ENCODE measurements at places on chromosomes 1 and 21.

DNA sequence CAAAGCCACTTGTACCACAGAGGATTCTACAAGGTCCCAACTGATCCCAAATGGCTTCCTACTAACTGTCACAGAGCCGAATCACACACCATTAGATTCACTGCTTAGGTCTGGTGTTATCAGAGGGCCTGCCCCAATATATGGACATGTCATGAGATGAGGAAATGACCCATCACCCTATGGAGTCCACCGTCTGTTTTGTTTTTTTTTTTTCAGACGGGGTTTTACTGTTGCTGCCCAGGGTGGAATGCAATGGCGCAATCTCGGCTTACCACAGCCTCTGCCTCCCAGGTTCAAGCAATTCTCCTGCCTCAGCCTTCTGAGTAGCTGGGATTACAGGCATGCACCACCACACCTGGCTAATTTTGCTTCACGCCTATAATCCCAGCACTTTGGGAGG is 83.8 kb upstream of the ETS2 start:
- DNase-seq: no peak

GRCh38 chr1:220516722-220517042 is 11.3 kb upstream of the MARK1 start:
- DNase-seq: no peak

DNA sequence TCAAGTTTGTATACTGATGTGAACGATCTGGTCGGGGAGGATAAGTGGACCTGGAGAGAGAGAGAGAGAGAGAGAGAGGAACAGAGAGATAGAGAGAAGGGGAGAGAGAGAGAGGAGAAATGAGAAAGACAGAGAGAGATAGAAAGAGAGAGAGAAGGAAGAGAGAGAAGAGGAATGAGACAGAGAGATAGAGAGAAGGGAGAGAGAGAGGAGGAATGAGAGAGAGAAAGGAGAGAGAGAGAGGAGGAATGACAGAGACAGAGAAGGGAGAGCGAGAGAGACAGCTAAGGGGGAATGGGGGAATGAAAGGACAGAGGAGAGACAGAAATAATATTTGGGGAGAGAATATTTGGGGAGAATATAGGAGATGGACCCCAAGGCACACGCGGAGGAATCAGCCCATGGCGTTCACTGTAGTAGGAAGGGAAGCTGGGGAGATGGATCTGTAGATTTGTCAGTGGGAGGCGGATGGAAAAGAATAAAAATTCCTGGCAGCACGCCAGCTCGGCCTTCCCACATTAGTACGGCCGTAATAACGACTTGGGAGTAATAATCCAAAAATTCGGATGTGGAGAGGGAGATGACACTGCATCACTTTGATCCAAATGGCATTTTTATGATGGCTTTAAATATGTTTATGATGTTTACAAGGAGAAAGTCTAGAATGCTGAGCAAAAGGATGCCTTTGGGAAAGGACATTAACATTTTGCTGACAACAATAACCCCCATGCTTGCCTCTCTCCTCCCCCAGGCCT is 159.8 kb upstream of the KCNJ6 start:
- DNase-seq: no peak

- no peak for DNase-seq
These were observed 226.6 kb downstream of the TM2D1 start for GRCh38 chr1:61498342-61498741.

GRCh38 chr1:204736836-204737235 is 51.3 kb upstream of the LRRN2 start:
- DNase-seq: no peak

- DNase-seq: no peak
These were observed 69.7 kb downstream of the TTLL7 start for GRCh38 chr1:83929184-83929583.

- no peak for DNase-seq
These were observed 35.7 kb downstream of the PALMD start for GRCh38 chr1:99681583-99681982.

DNA sequence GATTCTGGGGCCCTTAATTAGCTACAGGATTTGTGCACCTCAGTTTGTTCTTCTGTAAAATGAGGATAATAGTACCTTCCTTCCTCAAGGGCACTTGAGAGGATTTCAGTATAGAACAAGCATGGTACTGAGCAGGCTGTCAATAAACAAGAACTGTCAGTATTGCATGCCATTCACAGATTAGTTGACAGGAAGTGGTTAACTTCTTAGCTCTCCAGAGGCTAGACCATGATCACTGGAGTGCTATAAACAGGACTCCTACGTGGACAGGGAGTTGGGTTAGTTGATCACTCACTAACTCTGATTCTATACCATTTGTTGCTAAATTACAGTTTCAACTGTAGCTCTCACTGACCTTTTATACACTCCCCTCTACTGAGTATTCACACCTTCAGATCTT is 126.2 kb upstream of the DAB1 start:
- no peak for DNase-seq

DNA sequence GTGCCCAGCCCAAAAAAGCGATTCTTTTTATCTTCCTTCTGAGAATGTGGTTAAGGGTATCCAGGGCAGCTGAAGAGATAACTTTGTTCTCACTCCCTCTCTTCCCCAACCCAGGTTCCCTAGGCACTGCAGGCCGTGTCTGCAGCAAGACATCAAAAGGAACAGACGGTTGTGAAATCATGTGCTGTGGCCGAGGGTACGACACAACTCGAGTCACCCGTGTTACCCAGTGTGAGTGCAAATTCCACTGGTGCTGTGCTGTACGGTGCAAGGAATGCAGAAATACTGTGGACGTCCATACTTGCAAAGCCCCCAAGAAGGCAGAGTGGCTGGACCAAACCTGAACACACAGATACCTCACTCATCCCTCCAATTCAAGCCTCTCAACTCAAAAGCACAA is 11.4 kb downstream of the WNT2B start:
- no peak for DNase-seq
